ENCODE measurements at places on chromosomes 16 and 17.
A peak's percentile ranks its signal among the peaks of the same experiment; 100 is the strongest.

- DNase-seq, result no peak
Measured at GRCh38 chr16:4882633-4883285, 35.5 kb downstream of the UBN1 start.

DNA sequence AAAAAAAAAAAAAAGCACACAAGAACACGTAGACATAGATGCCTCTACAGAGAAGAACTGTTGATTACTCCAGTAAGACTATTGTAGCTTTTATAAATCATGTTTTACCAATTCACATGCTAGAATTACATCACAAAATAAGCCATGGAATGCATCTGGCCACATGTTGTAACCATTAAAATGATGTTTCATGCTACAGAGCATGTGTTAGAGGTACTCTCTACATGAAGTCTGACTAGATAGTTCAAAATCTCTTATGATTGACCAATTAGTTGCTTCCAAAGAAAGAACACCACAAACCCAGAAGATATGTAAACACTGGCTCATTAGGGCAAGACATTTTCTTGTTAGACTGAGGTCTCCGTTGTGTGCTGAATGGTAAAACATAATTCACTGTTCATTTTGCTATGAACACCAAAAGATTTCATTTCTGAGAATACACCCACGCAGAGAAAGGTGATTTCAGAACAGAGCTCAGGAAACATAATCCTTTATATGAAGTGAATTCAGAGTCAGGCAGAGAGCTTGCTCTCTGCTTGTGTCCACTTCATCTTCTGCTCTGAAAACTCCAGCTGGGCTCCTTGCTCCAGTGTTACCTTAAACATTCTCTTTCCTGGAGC, 411.4 kb upstream of the SOX9 start:
- DNase-seq, result peak; percentile 48

DNA sequence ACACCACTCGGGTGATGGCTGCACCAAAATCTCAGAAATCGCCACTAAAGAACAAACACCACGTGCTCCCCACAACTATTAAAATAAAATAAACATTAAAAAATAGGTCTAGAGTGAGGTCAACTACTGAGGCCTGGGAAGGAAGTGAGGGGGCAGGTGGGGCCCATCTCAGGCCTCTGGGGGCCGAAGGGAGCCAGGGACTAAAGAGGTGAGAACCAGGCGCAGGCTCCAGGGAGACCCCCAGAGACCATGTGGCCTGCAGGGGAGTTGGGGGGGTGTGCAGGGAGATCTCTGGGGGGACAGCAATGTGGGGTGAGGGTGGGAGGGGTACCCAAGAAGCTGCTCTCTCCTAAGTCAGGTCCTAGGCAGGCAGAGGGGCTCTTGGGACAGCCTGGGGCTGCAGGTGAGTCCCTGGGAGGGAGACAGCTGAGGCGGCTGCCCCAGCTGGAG, 111.3 kb upstream of the SMURF2 start:
- DNase-seq, result no peak

DNA sequence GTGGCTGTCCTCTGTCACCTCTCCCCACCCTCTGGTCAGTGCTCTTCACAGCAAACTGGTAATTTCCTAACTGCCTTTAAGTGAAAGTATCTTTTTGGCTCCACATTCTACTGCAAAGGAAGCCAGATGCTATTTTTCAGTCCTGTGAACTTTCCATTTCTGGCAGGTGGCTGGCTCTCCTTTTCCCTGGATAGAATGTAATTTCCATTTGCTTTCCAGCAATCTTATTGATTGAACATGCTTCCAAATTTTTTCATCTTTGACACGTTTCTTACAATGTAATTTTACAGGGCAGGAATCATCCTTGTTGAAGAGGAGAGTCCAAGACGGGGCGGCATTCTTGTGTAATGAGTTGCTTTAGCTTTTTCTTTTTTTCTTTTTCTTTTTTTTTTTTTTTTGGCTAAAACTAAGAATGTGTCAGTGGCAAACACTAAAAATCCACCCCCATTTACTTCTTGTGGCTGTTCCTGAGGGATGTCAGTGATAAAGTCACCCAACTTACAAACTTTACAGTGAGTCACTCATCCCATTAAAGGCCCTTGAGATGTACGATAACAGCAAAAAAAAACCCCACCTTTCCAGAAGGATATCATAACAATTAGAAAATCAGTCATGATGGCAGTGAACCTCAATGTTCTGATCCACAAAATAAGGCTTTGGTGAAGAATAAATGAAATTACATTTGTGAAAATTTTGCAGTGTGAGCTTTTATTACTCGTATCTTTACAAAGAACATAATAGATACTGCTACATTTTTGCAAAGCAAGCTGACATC, 29.4 kb upstream of the PRKCA start:
- DNase-seq, result no peak

DNA sequence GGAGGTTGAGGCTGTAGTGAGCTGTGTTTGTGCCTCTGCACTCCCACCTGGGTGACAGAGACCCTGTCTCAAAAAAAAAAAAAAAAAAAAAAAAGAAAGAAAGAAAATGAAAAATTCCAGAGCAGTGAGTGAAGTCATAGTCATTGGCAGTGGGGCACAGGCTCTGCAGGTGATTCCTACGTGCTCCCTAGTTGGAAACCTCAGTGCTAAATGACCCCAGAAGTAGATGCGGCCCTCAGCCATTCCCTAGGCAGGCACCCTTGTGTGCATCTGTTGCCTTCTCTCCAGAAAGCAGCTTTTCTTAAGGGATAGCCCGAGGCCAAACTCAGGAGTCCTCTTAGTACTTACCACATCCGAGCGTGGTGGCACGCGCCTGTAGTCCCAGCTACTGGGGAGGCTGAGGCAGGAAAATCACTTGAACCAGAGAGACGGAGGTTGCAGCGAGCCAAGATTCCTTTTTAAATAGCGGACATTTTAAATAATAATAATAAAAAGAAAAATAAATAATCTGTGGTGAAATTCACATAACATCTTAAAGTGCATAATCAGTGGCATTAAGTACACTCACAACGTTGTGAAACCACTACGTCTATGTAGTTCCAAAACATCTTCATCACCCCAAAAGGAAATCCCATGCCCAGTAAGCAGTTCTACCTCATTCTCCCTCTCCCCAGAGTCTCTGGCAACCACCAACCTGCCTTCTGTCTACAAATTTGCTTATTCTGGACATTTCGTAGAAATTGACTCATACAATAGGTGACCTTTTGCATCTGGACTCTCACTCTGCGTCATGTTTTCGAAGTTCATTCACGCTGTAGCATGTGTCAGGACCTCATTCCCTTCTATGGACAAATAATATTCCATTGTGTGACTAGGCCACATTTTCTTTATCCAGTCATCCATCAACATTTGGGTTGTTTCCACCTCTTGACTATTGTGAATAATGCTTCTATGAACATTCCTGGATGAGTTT, 12.5 kb upstream of the SPHK1 start:
- no peak for DNase-seq

- no peak for DNase-seq
Measured at GRCh38 chr16:71526111-71526631, at the start of gene CHST4. CHST4 (plus strand) TSS chr16:71526426; CDS start chr16:71536678, 10,252 bp downstream.

- DNase-seq, result no peak
Measured at GRCh38 chr17:78769196-78769773, 12.8 kb downstream of the CYTH1 start.

DNA sequence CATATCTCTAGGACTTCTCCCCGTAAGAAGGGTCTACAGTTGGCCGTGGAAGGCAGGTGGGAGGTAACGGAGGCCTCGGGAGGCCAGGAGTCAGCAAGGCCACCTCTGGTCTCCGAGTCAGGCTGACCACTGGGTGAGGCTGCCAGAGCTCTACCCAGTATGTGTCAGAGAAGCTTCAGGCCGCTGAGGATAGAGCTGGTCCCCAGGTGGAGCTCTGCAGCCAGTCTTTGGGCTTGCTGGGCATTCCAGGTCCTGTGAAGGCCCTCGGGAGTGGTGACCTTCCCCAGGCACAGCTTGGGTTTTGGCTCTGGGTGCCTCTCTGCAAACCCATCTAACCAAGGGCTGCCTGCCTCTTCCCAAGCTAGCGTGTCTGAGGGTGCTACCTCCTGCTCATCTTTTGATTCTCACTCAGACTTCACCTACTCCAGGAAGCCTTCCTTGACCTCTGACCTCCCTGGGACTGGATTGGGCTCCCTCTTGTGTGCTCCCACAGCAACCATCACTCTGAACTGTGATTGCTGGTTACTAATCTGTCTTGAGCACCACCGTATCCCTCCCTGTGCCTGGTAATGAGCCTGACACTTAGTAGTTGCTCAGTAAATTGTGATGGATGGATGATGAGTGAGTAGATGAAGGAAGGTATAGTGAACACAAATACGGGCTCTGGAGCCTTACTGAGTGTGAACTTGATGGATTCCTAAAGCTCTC, 22.3 kb downstream of the RHBDL3 start:
- DNase-seq, result no peak

DNA sequence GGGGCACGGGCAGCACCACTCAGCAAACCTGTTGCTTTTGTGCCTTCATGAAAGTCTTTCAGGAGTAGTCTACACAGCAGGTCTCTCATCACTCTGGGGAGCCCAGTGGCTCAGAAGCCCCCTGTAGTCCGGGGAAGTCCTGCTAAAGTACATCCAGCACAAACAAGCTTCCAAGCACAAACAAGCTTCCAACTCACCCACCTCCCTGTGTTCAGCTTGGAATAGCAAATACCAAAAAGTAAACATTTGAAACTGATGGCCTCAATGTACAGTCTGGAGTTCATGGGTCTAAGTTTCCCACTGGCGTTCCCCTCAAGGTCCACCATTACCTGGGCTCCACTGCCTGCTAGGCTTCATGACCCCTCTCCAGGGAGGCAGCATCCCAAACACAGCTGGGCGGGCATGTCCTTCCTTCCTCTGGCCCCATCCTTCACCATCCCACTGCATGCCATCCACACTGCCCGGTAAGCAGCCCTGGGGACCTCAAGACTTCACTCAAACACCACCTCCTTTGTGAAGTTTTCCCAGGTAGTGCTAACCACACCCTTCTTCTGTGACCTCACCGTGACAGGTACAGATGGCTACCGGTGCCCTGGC, 62.8 kb upstream of the SIAH1 start:
- no peak for DNase-seq

DNA sequence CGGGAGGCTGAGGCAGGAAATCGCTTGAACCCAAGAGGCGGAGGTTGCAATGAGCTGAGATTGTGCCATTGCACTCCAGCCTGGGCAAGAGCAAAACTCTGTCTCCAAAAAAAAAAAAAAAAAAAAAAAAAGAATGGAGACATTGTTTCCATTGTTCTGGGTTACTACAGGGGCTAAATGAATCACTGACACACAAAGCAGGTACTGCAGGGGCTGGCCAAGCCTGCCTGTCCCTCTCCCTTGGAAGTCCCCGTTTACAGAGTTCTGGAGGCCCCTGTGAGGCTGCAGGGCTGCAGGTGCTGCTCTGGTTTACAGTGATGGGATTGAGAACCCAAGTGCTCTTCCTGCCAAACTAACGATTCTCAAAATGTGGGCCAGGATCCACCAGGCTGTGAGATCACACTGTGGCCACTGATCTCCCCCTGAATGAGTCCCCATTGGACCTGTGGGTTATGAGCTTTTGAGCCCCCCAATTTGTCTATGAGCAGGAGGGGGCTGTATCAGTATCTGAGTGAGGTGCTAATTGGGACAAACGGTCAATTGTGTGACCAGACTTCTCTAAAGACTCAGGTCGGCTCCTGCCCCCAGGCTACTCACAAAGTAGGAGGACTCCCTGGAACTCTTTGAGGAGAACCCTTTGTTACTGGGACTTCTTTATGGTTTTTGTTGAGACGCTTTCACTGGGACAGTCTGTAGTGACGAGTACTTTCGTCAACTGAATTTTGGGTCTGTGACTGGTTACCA, 39.0 kb downstream of the DNAH17 start:
- DNase-seq, result no peak

- DNase-seq, result peak; percentile 32
Measured at GRCh38 chr16:5604770-5605169, 507.2 kb upstream of the EEF2KMT start.

DNA sequence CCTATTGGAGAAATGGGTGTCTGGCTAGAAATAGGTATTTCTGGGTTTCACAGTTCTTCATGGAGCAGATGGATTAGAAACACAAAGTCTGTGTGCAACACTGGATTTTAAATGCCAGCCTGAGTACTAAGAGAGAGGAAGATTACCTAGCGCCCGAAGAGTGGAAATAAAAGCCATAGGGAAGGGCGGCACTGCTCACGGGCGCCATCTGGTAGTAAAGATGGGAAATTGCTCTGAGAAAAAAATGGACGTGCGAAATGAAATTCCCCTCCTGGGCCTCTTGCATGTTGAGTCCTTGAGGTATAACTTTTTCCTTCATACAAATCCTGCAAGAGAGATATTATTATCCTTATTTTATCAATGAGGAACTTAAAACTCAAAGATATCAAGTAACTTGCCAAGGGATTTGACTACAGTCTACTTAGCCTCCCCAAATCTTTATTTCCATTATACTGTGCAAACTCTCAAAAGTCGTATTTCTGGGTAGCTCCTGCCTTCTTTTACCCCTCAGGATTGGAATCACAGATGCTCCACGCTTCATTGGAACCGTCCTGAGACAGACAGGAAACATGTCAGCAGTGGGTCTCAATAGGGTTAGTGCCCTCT, 72.8 kb downstream of the MMD start:
- DNase-seq, result no peak

GRCh38 chr16:47392081-47392480, 68.8 kb downstream of the ITFG1 start:
- no peak for DNase-seq

DNA sequence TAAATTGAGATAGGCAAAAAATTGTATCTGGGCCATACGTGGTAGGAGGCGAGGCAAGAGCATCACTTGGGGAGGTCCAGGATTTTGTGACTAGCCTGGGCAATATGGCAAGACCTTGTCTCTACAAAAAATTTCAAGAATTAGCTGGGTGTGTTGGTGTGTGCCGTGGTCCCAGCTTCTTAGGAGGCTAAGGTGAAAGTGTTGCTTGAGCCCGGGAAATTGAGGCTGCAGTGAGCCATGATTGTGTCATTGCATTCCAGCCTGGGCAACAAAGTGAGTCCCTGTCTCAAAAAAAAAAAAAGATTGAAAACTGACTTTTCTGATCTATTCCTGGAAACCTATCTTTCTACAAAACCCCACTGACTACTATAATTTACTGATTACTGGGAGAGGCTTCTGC, 26.7 kb downstream of the CDK12 start:
- DNase-seq, result no peak

DNA sequence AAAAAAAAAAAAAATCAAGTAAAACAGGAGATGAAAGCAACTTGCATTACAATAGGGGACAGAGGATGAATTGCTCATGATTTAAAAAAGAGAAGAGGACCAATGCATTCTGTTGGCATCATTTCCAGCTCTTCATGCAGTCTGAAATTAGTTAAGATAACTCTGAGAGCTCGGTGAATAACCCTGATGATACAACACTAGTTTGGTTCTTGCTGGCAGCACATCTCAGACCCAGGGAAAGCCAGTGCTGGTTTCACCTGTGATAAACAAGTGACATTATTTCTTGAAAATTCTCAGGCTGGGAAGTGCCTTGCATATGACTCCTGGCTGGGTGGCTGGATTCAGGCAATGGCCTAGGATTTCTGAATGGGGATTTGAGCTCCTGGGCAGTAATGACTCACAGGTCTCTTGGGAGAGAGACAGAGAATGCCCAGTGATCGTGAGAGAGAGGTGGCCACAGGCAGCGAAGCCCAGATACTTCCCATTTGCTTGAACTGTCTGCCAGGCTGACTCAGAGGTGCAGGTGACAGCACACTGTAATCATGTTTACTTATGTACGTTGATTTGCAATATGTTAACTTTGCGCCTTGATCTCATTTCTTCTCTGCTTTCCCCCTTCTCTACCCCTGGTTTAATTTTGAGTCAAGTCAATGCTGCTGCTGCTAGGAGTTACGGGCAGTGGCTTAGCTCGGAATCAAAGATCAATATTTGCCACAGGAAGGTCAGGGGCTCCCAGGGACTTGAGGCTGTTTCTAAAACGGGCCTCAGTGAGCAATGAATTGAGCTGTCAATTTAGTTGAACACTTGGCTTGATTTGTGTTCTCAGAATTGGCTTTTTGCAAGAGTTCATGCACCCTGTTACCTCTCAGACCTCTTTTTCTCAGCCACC, 27.1 kb downstream of the ARSG start:
- no peak for DNase-seq
